ENCODE measurements at places on chromosomes 7 and 10.

GRCh38 chr7:152902054-152902453 is 142.5 kb downstream of the ACTR3B start:
- DNase-seq = no peak
- H3K27me3 ChIP-seq = peaks cover 2% of the 10 kb centered on the region
- H3K4me1 ChIP-seq = no peaks in the 10 kb centered on the region
- H3K4me3 ChIP-seq = no peak overlapping the region
- no peak overlapping the region for H3K27ac ChIP-seq

GRCh38 chr7:38171623-38172391 is 6.2 kb upstream of the STARD3NL start:
- H3K4me1 ChIP-seq = peaks cover 2% of the 10 kb centered on the region
- H3K36me3 ChIP-seq = no peaks in the 10 kb centered on the region
- peaks cover 7% of the 10 kb centered on the region for H3K27me3 ChIP-seq
- no peak overlapping the region for H3K27ac ChIP-seq
- no peak overlapping the region for H3K4me3 ChIP-seq

DNA sequence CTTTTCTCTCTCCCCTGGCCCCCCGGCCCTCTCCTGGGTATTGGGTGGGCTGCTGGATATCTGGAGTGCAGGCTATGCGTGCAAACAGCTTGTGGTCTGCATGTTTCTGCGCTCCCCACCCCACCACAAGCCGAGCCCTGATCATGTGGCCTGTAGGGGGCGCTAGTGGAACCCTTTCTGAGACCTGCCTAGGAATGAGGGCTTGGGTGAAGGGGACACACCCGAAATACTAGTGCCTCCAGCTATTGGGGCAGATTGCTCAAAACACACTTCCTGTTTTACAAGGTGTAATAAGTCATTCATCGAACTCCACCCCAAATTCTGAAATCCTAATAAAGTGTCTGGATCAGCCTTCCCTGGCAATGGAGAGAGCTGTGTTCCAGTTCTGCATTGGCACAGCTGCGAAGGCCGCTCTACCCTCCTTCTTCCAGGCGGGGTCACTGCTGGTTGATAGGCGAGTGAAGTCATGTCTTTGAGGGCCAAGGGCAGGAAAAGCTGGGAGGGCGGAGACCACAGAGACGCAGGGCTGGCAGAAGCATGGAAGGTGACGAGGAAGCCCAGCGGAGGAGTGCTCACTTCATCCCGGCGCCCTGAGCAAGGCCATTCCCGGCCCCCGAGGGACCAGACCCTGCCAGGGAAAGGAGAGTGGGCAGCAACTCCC is 19.8 kb upstream of the PRRT4 start:
- H3K27me3 ChIP-seq = peaks cover 15% of the 10 kb centered on the region
- H3K27ac ChIP-seq = no peak overlapping the region
- H3K36me3 ChIP-seq = no peaks in the 10 kb centered on the region
- no peak for DNase-seq
- H3K4me3 ChIP-seq = no peak overlapping the region

DNA sequence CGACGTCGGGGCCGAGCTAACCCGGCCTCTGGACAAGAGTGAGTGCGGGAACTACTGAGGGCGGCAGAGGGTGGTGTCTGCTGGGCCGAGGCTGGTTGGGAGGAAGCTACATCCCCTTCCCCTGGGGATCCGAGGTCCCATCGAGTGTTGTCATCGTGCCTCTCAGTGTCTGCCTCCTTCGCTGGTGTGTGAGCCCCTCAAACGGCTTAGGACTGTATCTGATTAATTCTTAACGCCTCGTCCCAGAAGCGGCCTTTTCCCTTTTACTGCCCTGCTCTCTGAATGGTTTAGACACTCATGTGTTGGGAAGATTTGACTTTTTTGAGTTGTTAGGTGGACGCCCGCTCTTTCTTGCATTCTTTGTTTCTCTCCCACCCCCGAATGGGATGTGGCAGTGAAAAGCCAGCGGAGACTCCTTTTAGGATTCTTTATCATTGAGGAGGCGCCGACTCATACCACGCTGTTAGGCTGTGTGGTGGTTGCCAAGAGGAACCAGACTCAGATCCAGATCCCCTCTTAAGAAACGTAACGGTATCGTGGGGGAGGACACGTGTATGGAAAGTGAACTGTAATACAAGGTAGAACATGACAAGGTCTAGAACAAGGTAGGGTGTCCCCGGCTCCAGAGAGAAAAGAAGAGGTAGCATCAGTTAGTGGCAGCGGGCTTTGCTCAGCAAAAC is 631 bp downstream of the SUPV3L1 start:
- no peak for DNase-seq
- peaks cover 34% of the 10 kb centered on the region for H3K4me1 ChIP-seq
- peak overlapping the region; percentile 100 for H3K27ac ChIP-seq
- no peaks in the 10 kb centered on the region for H3K27me3 ChIP-seq
- peak overlapping the region; percentile 91 for H3K4me3 ChIP-seq

- H3K36me3 ChIP-seq = peaks cover 9% of the 10 kb centered on the region
- H3K27me3 ChIP-seq = peaks cover 21% of the 10 kb centered on the region
- DNase-seq = no peak
- peak overlapping the region; percentile 69 for H3K27ac ChIP-seq
- peaks cover 31% of the 10 kb centered on the region for H3K4me1 ChIP-seq
Measured at GRCh38 chr10:88270061-88270808, 312.9 kb downstream of the RNLS start.

DNA sequence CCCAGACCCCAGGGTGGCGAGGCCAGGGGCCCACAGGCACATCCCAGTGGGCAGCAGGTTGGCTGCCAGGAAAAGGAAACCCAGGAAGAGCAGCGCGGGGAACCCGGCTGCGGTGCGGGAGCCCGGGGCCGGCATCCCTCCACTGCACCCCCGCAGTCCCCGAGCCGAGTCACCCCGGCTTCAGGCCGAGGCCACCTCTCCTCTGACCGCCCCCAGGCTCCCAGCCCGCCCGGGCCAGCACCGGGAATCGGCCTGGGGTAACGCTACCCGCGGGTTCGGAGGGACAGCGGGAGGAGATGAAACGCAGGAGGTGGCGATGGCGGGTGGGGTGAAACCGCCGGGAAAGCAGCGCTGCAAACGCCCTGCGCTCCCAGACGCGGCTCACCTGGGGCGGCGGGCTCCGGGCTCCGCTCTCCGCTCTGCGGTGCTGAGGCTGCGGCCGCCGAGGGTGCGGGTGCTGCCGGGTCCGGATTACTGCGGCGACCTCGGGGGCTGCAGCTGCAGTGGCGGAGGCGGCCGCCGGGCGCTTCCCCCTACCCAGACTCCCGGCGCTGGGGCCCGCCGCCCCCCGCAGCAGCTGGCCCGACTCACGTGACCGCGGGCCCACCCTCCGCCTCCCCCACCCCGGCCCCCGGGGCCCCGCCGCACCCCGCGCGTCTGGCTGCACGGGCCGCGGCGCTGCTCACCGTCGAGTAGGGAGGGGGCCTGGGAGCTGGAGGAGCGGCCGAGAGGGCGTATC is at the start of gene SCRN1:
Gene SCRN1 (minus strand): TSS at position 545 of the 739 bp plus-strand sequence. CDS start 20,734 bp downstream, outside the sequence.
- peaks cover 3% of the 10 kb centered on the region for H3K36me3 ChIP-seq
- H3K27ac ChIP-seq = peak within 1 kb of the TSS; percentile 81
- peak within 1 kb of the TSS; percentile 82 for H3K4me3 ChIP-seq

GRCh38 chr7:138125598-138126111 is 49.4 kb downstream of the AKR1D1 start:
- H3K4me3 ChIP-seq = no peak overlapping the region
- DNase-seq = no peak
- no peaks in the 10 kb centered on the region for H3K36me3 ChIP-seq

GRCh38 chr10:92990615-92991014 is 70.0 kb upstream of the CYP26C1 start:
- no peak overlapping the region for H3K4me3 ChIP-seq
- H3K36me3 ChIP-seq = no peaks in the 10 kb centered on the region
- H3K27ac ChIP-seq = no peak overlapping the region
- H3K27me3 ChIP-seq = no peaks in the 10 kb centered on the region

GRCh38 chr10:124124123-124124768 is 30.8 kb upstream of the CHST15 start:
- H3K4me1 ChIP-seq = no peaks in the 10 kb centered on the region
- no peak overlapping the region for H3K27ac ChIP-seq
- no peak for DNase-seq
- H3K36me3 ChIP-seq = no peaks in the 10 kb centered on the region
- H3K27me3 ChIP-seq = no peaks in the 10 kb centered on the region
- H3K4me3 ChIP-seq = no peak overlapping the region

DNA sequence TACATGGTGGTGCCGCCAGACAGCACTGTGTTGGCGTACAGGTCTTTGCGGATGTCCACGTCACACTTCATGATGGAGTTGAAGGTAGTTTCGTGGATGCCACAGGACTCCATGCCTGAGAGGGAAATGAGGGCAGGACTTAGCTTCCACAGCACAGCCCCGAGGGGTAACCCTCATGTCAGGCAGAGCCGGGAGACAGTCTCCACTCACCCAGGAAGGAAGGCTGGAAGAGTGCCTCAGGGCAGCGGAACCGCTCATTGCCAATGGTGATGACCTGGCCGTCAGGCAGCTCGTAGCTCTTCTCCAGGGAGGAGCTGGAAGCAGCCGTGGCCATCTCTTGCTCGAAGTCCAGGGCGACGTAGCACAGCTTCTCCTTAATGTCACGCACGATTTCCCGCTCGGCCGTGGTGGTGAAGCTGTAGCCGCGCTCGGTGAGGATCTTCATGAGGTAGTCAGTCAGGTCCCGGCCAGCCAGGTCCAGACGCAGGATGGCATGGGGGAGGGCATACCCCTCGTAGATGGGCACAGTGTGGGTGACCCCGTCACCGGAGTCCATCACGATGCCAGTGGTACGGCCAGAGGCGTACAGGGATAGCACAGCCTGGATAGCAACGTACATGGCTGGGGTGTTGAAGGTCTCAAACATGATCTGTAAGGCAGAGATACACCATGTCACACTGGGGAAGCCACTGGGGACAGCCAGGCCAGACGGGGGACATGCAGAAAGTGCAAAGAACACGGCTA is 104.6 kb upstream of the TNRC18 start:
- DNase-seq = peak; percentile 69
- peaks cover 43% of the 10 kb centered on the region for H3K4me1 ChIP-seq
- peak overlapping the region; percentile 92 for H3K4me3 ChIP-seq
- H3K36me3 ChIP-seq = peaks cover 47% of the 10 kb centered on the region

GRCh38 chr7:27199849-27200760 is at the start of gene HOXA13:
TSS of gene HOXA13 (minus strand) at chr7:27200091. CDS start at chr7:27200077, 14 bp downstream.
- H3K27ac ChIP-seq = peak within 1 kb of the TSS; percentile 30
- H3K36me3 ChIP-seq = peaks cover 2% of the 10 kb centered on the region
- peak; percentile 47 for DNase-seq
- peaks cover 85% of the 10 kb centered on the region for H3K27me3 ChIP-seq
- peak within 1 kb of the TSS; percentile 70 for H3K4me3 ChIP-seq
- H3K4me1 ChIP-seq = peaks cover 25% of the 10 kb centered on the region

GRCh38 chr10:22453948-22454591 is 108.8 kb downstream of the SPAG6 start:
- H3K36me3 ChIP-seq = no peaks in the 10 kb centered on the region
- no peak overlapping the region for H3K27ac ChIP-seq
- DNase-seq = no peak
- peaks cover 6% of the 10 kb centered on the region for H3K27me3 ChIP-seq
- peaks cover 6% of the 10 kb centered on the region for H3K4me1 ChIP-seq

DNA sequence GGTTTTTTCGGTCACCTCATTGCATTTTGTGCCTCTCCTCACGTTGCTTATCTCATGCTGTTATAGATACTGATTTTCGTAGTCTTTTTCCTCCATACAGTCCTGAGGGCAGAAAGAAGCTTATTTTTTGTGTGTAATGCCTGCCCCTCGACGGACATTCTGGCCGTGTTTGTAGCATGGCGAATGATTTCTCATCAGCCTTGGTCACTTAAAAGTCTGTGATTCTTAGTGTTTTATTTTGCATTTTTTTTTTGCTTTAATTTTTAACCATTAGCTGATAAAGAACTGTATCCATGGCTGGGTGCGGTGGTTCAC is 469 bp upstream of the NOC3L start:
- peaks cover 12% of the 10 kb centered on the region for H3K36me3 ChIP-seq
- H3K4me3 ChIP-seq = peak overlapping the region; percentile 91
- H3K27me3 ChIP-seq = peaks cover 10% of the 10 kb centered on the region

- no peak overlapping the region for H3K27ac ChIP-seq
- peaks cover 6% of the 10 kb centered on the region for H3K27me3 ChIP-seq
- H3K36me3 ChIP-seq = no peaks in the 10 kb centered on the region
- DNase-seq = no peak
- no peak overlapping the region for H3K4me3 ChIP-seq
- no peaks in the 10 kb centered on the region for H3K4me1 ChIP-seq
Measured at GRCh38 chr7:93442478-93443224, 131.9 kb downstream of the CALCR start.

DNA sequence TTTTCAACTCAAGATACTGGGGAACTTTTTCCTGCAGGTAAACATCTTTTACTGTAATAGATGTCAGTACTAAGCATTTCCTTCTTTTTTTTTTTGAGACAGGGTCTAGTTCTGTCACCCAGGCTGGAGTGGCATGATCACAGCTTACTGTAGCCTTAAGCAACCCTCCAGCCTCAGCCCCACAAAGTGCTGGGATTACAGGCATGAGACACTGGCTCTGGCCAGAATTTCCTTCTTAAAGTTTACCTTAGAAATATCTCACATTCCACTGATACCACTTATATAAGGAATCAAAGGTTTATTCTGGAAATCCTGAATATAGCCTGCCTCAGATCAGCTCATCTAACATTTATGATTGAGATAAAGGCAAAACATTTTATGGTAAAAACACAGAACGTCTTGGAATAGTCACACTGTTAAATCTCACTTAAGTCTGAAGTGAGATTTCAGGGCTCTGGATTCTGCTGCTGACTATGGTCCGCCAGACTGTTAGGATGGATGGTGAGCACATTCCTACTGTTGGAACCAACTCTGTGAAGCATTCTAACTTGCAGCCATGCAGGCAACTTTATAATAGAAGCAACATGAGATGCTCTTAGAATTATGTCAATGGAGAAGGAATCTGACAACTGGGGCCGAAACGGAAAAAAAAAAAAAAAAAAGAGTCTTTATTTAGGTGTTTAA is 151.9 kb downstream of the ZMYND11 start:
- peaks cover 5% of the 10 kb centered on the region for H3K4me1 ChIP-seq
- peaks cover 1% of the 10 kb centered on the region for H3K36me3 ChIP-seq
- no peak overlapping the region for H3K27ac ChIP-seq
- DNase-seq = no peak
- H3K27me3 ChIP-seq = peaks cover 3% of the 10 kb centered on the region

DNA sequence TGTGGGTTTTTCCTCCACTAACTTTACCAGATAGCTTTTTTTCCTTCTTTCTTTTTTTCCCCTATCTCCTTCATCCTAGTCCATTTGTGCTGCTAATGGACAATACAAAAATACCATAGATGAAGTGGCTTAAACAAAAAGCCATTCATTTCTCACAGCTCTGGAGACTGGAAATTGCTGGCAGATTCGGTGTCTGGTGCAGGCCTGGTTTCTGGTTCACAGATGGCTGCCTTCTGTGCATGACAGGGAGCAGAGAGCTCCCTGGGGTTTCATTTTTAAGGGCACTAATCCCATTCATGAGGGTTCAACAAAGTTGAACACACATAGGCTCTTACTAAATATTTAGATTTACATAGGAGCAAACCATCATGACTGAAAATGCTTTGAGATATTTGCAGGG is 467.4 kb downstream of the TYW1 start:
- H3K27ac ChIP-seq = no peak overlapping the region
- H3K4me3 ChIP-seq = no peak overlapping the region
- no peaks in the 10 kb centered on the region for H3K36me3 ChIP-seq
- no peaks in the 10 kb centered on the region for H3K4me1 ChIP-seq
